ENCODE measurements at places on chromosomes 6 and 20. TPM values are rescaled to one million over a fixed set of nuclear protein-coding genes. Genes with fewer than 3 reads are reported as not detected.

RBM24 gene
- polyA plus RNA-seq: not detected

THEMIS gene
- polyA plus RNA-seq: 168 TPM

SLC16A10 gene
- 20.0 TPM for polyA plus RNA-seq

COX4I2 gene
- polyA plus RNA-seq: not detected

SLC52A3 gene
- not detected for polyA plus RNA-seq

KIF25 gene
- not detected for polyA plus RNA-seq

TCP11 gene
- polyA plus RNA-seq: not detected

PDYN gene
- polyA plus RNA-seq: not detected

TOP1 gene
- polyA plus RNA-seq: 14.1 TPM

CHMP4B gene
- 4.8 TPM for polyA plus RNA-seq

ZNF165 gene
- polyA plus RNA-seq: 0.90 TPM

IL20RA gene
- polyA plus RNA-seq: not detected

TDRD6 gene
- not detected for polyA plus RNA-seq

CALHM4 gene
- not detected for polyA plus RNA-seq

LZTS3 gene
- 2.0 TPM for polyA plus RNA-seq

TINAG gene
- not detected for polyA plus RNA-seq

RIMS1 gene
- polyA plus RNA-seq: not detected

ADRM1 gene
- polyA plus RNA-seq: 93.9 TPM

OR2H1 gene
- not detected for polyA plus RNA-seq

HLA-DRA gene
- 60.3 TPM for polyA plus RNA-seq

PREX1 gene
- 20.9 TPM for polyA plus RNA-seq

OLIG3 gene
- polyA plus RNA-seq: not detected

SLC9A8 gene
- 9.0 TPM for polyA plus RNA-seq

SLC22A16 gene
- polyA plus RNA-seq: not detected

TSPO2 gene
- polyA plus RNA-seq: not detected

TGM2 gene
- not detected for polyA plus RNA-seq

TMEM74B gene
- not detected for polyA plus RNA-seq

TBX18 gene
- not detected for polyA plus RNA-seq

FAM184A gene
- 2.2 TPM for polyA plus RNA-seq

TM9SF4 gene
- polyA plus RNA-seq: 43.4 TPM

PRDM1 gene
- polyA plus RNA-seq: 15.6 TPM

BNIP5 gene
- not detected for polyA plus RNA-seq

HLA-DMB gene
- polyA plus RNA-seq: 16.8 TPM

CST4 gene
- not detected for polyA plus RNA-seq

PRSS35 gene
- polyA plus RNA-seq: not detected

CNPY3 gene
- polyA plus RNA-seq: 124 TPM

MYH7B gene
- polyA plus RNA-seq: not detected
